ENCODE measurements at places on chromosomes 3 and 15.
A peak's percentile ranks its signal among the peaks of the same experiment; 100 is the strongest.

GRCh38 chr3:133159498-133160475, 121.6 kb downstream of the TMEM108 start:
- no peak for DNase-seq

- no peak for DNase-seq
These were observed 94.7 kb downstream of the LRIG1 start for GRCh38 chr3:66406163-66406562.

DNA sequence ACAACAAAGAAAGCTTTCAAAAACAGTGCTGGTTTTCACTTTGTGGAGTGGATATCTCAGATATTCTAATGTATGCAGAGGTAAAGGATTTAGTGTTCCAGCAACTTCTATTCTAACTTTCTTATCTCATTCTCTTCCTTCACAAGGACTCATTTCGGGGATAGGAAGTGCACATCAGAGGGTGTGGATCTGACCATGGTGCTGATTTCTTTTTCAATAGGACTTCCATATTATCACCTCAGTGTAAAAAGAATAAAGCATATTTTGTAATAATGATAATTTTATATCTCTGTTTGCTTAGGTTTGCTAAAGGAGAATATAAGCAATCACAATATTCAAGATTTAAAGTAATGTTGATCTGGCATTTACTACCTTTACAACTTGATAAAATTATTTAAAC, 12.5 kb upstream of the CADM2 start:
- no peak for DNase-seq

DNA sequence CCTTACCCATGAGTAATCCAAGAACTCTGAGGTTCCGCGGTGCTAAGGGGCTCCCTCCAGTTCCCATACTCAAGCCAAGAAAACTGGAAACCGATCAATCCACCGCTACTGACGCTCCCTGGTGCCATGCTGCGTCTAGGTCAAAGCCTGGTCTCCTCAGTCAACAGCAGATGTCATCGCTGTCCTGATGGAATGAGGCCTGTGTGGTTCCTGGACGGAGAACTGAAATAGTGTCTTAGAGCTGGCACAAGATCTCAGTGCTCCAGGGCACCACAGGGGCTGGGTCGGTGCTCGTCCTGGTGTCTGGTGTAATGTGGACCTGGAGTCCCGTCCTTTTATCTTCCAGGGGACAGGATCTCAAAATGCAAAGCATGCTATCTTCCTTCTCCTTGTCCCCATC, 373.9 kb upstream of the CFAP20DC start:
- DNase-seq = no peak

- DNase-seq = no peak
These were observed 67.2 kb downstream of the RPL39L start for GRCh38 chr3:187072102-187072501.

GRCh38 chr3:42071904-42072812, 19.0 kb upstream of the TRAK1 start:
- DNase-seq = peak; percentile 68

GRCh38 chr3:194797555-194798250, 112.0 kb downstream of the FAM43A start:
- DNase-seq = no peak

DNA sequence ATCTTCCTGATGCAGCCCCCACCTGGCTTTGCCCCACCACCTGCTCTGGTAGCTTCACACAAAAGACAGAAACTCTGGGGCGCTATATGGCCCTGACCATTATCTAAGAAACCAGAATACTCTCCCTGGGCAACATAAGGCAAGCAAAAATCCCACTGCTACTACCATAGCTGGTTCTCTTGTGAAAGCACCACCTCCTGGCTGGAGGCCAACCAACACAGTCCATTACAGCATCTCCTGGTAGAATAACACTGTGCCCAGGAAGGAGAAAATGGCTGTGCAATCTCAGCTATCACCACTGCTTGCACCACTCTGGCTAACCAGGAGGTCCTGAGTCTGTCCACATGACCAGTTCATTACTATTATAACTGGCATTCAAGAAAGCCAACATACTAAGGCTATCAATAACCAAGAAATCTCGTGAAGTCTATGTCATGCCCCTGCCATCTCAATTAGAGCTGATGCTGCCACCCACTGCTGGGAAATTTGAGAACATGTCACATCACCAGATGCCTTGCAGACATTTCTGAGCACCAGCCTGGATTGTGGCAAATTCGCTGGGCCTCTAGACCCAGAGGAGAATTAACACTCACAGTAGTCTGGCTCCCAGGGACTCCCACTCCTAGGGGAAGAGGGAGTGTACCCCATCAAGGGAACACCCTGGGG, 1114.8 kb downstream of the ROBO2 start:
- no peak for DNase-seq

- peak; percentile 67 for DNase-seq
These were observed 208.1 kb downstream of the MINAR1 start for GRCh38 chr15:79640206-79640605.

DNA sequence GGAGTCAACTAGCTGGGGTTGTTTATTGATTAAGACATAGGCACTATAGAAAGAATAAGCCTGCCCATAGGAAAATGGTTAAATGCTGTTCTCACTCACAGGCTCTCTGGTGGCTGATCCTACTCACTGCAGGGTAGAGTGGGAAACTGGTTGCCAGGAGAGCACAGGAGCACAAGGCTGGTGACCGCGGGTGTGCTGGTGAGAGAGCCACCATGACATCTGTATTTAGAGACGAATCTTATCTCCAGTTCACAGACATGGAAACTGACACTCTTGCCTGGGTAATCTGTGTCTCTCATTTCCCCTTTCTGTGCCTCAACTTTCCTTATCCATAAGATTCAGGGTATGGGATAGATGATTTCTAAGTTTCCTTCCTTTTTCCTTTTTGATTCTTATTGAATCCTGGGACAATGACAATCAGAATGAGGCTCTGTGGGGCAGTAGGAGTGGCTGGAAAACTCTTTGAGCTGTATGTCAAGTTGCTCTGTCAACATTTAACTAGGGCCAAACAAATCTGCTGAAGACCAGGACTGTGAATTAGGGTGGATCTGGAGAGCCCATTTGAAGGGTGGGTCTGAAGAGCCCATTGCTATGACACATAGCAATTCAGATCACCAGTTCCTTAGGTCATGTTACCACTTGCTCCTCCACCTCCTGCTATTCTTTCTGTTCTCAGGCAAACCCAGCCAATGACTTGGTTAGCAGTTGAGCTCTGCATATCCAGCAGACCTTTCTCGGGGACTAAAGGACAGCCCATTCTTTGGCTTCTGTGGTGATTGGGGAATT, 286.1 kb upstream of the TBL1XR1 start:
- no peak for DNase-seq
